ENCODE measurements at places on chromosomes 1 and 21.

DNA sequence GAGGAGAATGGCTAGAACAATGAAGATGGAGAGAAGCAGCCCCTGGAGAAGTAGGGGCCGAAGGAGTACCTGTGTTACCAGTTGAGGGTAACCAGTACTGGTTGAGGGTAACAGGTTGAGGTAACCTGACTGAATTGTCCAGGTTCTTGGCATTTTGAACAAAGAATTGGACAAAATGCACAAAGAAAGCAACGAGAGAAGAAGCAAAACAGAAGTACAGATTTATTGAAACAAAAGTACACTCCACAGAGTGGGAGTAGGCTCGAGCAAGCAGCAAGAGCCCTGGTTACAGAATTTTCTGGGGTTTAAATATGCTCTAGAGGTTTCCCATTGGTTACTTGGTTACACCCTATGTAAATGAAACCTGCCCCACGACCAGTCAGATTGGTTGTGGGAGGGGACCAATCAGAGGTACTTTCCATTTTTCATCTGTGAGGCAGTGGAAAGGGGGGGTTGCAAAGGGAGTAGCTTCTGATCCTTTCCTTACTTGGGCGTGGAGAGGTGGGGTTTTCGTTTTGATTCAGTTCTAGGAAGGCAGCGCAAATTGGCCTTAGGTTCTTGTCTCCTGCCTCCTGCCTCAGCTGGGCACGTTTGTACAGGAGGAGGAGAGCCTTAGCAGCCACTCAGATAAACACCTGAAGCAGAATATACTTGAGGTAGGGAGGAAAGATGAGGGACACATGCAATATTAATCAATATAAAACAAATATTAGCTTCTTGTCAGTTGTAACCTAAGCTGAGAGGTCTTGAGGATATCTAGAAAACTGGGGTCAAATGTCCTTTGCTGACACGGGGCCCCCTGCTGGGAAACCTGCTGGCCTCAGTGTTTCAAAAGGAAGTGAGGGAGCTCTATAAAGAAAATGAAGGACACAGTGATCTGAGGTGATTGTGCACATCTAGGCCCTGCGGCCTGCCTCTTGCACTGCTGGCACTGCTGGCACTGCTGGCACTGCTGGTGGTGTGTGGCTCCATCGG is 14.3 kb upstream of the LSM10 start:
- DNase-seq: peak; percentile 22

GRCh38 chr1:228646717-228647522 is 88.4 kb upstream of the RHOU start:
- no peak for DNase-seq

DNA sequence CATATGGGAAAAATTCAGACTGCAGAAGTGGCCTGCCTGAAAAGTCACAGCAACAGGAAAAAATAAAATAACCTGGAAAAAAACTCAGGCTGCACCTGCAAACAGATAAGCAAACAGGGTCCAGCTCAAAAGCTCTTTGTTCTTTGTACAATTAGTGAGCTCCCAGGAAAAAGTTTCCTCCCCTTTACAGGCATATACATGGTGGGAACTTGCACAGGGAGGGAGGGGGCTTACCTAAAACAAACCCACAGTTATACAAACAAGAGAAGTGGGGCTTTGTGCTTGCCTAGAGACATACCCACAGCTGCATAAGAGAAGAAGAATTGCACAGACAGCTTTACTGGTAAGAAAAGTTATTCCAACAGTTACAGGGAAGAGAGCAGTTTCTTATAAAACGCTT is 31.7 kb upstream of the COG2 start:
- DNase-seq: peak; percentile 62

DNA sequence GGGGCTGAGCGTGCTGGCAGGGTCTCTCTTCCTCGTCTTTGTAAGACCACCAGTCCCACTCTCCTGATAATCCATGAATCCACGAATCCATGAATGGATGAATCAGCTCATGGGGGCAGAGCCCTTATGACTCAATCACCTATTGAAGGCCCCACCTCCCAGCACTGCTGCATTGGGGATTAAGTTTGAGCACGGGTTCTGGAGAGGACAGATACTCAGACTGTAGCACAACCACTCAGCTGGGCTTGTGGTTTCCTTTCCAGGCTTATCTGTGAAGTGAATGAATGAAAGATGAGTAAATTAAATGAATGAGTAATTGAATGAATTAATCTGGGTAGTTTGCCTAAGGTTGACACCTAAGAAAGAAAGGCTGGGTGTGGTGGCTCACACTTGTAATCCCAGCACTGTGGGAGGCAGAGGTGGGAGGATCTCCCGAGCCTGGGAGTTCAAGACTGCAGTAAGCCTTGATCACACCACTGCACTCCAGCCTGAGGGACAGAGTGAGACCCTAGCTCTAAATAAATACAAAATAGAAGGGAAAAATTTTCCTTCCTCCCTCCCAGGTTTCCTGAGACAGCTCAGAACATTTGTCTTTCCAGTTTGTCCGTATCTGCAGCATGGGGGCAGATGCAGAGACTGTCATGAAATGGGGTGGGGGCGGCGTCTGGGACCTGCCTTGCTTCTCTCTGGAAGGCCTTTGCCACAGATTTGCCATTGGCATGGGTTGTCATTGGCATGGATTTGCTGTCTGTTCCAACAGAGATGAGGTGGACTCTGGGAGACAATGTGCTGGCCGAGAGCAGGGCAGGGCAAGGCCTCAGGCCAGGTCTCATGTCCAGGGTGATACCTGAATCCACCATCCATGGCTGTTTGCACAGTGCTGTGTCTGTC is 187.7 kb upstream of the C1orf174 start:
- no peak for DNase-seq

GRCh38 chr1:113928187-113928930 is 765 bp upstream of the HIPK1 start:
- DNase-seq: no peak

DNA sequence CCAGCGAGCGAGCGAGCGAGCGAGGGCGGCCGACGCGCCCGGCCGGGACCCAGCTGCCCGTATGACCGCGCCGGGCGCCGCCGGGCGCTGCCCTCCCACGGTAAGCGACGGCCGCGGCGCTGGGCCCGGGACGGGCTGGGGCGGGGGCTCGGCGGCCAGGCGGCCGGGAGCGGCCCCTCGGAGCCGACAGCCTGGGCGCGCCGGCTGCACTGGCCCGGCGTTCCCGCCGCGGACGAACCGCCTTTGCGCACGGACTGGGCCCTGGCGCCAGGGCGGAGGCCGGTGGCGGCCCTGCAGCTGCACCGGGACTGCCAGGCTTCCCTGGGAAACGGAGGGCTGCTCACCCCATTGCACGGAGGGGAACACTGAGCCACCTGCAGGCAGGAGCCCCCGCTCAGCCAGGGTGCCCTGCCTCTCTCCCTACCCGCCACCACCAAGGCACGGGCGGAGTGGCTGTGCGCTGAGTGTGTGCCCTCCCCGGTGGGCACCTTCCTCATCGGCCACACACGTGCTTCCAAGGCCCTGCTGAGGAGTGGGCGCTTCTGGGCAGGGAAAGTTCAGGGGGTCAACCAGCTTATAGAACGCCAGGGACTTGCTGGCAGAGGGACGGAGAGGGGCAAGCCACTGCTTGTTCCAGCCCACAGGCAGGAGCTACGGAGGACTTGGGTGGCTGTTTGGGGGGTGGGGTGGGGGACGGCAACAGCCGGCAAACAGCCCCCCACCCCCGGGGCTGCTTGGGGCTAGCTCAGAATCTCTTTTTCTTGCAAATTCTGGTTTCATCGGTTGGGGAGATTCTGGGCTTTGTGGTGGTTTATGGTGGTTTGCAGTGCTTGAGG is 532 bp downstream of the CSF1 start:
- DNase-seq: peak; percentile 55

DNA sequence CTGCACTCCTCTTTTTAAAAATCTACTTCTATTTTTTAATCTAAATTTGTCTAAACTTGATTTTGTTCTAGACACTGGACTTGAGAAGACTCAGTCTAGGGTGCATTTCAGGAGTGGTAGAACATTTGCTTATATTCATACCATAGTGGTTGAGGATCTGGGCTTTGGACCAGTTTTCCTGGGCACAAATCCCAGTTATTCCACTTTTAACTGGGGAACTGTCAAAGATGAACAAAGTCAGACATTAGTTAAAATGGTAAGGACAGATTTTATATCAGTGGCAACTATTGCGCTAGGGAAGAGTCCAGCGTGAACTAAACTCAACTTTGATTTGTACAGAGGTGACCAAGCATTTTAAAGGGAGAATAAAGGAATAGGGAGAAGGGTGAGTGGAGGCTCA is 102.4 kb downstream of the FMN2 start:
- no peak for DNase-seq

DNA sequence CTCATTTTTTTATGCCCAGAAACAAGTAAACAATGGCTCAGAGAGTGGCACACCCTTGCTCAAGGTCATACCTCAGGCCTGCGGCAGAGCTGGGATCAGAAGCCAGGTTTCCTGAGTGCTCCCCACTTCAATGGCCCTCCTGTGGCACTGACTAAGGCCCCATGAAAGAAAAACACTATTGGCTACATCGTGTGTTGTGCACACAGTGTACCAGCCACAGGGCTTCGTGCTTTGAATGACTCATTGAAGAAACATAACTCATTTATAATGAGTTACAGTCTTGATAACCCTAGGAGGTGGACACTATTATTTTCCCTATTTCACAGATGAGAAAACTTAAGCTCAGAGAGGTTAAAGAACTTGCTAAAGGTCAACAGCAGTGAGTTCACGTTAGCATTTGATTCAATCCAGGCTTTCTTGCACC is 91.2 kb downstream of the TRABD2B start:
- peak; percentile 71 for DNase-seq

- DNase-seq: no peak
Observed at GRCh38 chr1:101371259-101371658, 134.4 kb downstream of the S1PR1 start.

GRCh38 chr1:28155628-28156027 is 20.9 kb downstream of the PTAFR start:
- DNase-seq: no peak

DNA sequence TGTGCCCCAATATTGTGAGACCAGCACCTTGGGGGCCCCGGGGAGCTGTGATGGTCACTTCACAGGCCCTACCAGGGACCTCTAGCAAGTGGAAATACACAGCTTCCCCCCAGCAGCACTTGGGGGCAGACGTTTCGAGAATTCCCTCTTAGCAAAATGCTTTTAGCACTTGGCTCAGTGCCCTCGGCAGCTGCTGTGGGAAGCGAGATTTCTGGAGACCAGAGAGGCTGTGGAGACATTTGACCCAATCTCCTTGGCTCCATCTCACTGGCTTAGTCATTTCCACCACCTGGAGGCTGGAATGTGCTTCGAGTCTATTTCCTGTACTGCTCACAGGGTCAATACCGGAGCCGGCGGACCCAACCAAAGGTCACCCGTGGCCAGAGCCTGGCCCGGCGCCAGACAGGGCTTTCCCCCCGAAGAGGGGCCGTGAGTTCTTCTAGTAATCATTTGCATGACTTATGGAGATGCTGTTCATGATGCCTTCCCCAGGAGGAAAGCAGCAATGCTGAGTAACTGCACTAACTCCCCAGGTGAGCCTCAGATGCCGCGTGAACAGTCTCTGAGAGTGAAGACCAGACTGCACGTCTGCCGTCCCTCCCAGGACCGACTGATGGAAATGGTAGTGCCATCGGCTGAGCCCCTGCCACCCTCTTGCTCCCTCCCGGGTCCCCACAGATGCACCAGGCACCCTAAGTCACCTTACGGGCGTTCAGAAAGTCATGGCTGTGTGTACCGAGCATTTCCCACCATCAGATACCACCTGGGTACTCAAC is 4.4 kb upstream of the C2CD2 start:
- DNase-seq: no peak

DNA sequence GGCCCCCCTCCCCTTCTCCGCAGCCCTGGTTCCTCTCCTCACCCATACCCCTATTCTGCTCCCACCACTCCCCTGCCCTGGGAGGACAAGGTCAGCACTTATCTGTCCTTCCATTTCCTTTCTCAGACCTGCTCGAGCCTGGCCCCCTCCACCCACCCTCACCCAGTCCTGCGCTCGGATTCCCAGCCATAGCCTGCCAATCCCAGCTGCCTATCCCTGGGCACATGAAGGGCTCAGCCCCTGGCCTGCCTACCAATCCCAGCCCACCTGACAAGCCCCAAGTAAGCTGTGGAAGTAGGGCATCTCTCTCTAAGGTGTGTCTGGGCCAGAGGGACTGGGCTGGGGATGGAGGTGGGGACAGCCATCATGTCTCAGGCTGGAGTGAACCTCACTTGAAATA is 5.4 kb downstream of the BLACAT1 start:
- no peak for DNase-seq

- no peak for DNase-seq
Observed at GRCh38 chr1:21761052-21761451, 21.9 kb downstream of the USP48 start.

DNA sequence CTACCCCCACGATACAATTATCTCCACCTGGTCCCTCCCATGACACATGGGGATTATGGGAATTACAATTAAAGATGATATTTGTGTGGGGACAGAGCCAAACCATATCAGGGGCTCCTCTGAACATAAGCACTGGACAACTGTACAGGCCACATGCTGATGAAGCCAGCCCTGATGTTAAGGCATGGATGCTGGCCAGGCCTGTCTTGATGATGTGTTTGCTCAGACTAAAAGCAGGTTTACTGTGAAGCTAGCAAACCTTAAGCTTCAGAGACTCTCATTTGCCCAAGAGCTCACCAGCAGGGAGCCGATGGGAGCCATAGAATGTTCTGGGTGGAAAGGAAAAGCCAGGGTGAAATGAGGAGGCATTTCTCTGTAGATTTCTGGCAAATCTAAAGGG is 135.3 kb upstream of the KCNK1 start:
- DNase-seq: no peak

- no peak for DNase-seq
Observed at GRCh38 chr1:3902111-3902511, 2.0 kb upstream of the C1orf174 start.

DNA sequence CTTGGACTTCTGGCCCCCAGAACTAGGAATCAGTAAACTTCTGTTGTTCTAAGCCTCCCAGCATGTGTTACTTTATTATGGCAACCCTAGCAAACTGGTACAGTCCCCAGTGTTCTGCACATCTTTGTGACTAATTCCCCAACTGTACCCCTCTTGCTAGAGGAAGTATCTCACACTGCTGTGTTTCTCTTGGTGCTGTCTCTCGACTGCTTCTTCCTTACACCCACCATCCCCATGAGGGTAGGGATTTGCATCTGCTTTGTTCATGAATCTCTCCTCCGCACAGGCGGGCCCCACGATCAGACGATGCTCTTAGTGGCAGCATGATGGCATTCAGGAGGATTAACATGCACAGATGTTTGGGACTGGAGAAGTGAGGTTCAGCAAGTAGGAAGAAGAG is 46.7 kb downstream of the CLIC6 start:
- no peak for DNase-seq

GRCh38 chr1:228315945-228316588 is 90.6 kb downstream of the TRIM11 start:
- no peak for DNase-seq

Data from NCI-H1417 (cell line).